ENCODE measurements at places on chromosomes 6 and 20.
A peak's percentile ranks its signal among the peaks of the same experiment; 100 is the strongest.

- no peak for DNase-seq
Observed at GRCh38 chr6:142152746-142153145, 5.7 kb downstream of the VTA1 start.

GRCh38 chr6:108242721-108243120 lies 18.1 kb downstream of the SNX3 start:
- no peak for DNase-seq

DNA sequence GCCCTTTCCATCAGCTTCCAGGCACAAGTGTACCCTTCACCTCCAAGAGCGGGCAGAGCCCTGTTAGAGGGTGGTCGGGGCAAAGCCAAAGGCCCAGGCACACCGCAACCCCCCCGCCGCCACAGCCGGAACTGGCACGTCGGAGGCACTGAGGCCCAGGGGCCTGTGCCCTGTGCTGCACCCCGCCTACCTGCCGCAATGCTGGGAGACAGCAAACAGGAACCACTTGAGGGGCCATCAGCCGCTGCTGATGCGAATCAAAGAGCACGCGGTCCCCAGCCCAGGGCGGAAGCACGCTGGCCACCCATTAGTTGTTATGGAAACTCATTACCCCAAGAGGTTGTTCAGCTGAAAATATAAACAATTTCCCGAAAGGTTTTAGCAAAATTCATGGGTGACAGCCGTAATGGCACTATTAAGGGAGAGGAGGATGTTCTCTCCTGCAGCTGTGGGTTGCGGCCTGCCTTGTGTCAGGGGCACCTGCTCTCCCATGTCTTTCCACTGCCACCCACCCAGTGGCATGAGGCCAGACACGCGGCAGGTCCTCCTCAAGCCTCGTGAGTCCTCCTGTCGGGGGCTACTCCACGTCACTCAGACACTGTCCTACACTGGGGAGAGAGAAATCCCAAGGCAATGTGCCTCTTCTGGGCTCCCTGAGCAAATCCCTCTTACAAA lies 65.3 kb downstream of the EDN3 start:
- DNase-seq = no peak

GRCh38 chr20:6030453-6031080 lies 23.3 kb downstream of the LRRN4 start:
- DNase-seq = no peak

DNA sequence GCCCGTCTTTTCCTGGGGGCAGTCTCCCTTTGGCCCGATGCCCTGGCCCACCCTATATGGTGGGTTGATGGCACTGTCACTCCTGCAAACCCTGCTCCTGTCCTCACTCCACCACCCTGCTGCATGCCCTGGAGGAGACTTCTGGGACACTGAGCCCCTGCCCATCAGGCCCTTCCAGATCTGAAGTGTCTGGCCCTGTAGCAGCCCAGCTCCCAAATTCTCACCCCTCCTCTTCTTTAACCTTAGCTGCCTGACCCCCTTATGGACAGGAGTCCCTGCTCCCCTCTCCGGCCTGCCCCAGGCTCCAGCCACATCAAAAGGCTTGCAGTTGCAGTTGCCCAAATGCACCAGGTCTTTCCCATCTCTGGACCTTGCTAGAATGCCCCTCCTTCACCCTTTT lies 20.8 kb upstream of the SLC32A1 start:
- DNase-seq = no peak

DNA sequence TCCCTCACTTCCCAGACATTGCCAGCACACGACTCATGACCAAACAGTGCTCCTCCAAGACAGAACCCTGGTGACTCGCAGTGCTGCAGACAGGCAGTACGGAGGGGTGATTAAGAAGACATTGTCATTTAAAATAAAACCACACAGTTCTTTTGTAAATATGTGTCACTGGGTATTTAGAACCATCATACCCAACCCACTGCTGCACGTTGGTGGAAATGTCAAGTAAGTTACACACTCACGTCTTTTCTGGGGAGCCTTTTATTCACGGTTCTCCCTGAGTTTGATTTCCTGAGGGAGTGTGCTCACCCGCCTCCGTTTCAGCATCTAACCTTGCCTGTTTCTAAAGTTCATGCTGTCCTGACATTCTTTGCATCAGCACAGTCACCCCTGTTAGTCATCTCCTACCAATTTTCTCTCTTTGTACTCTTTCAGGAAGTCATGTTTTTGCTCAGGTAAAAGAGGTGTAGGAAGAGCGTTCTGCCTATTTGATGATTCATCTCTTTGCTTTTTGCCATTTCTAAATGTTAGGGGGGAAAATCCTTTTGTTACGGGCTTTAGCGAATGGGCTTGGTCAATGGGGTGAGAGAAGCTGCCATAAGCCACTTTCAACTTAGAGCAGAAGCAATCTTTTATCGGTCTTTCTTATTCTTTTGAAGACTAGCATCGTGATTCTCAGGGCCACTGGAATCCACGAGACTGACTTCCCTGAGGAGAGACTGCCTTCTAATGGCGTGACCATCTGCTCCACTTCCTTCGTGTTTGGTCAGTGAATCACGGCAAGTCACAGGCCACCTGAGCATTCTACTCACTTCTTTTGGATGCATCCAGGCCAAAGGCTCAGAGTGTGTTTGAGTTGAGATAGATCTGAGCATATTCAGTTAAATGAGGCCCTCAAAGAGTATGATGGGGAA lies 512.8 kb upstream of the JARID2 start:
- DNase-seq = peak; percentile 38
